ENCODE measurements at places on chromosomes 6 and 20.

DNA sequence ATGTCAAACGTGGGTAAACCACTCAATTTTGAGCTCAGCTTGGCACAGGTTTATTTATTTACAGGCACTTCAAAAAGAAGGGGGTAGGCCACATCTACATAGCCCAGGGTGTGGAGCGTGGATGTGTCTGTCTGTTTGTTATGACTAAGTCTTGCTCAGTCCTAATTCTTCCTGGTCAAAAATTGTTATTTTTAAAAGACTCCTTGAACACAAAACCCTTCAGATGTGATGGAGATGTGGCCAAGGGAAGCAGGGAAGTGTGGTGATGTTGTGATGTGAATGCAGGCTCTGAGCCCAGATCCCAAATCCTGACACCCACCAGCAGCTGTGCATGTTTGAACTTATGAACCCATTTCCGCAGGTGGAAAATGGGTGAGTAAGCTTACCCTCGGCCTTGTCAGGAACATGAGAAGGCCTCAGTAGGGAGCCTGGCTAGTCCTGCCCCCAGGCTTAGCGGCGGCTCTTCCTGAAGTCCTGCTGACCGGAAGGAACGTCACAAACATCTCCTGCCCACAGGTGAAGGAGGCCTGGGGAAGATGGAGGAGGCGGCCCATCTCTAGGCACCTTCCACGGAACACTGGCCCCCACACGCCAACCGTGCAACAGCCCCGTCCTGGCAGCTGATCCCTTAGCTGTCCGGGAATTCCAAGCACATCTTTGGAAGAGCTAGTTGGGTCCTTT is 119.7 kb downstream of the MYLK4 start:
- no peak for DNase-seq

- no peak for DNase-seq
Measured at GRCh38 chr6:19382676-19383075, 454.5 kb upstream of the ID4 start.

- DNase-seq = no peak
Measured at GRCh38 chr6:105501246-105501645, 98.4 kb upstream of the PREP start.

DNA sequence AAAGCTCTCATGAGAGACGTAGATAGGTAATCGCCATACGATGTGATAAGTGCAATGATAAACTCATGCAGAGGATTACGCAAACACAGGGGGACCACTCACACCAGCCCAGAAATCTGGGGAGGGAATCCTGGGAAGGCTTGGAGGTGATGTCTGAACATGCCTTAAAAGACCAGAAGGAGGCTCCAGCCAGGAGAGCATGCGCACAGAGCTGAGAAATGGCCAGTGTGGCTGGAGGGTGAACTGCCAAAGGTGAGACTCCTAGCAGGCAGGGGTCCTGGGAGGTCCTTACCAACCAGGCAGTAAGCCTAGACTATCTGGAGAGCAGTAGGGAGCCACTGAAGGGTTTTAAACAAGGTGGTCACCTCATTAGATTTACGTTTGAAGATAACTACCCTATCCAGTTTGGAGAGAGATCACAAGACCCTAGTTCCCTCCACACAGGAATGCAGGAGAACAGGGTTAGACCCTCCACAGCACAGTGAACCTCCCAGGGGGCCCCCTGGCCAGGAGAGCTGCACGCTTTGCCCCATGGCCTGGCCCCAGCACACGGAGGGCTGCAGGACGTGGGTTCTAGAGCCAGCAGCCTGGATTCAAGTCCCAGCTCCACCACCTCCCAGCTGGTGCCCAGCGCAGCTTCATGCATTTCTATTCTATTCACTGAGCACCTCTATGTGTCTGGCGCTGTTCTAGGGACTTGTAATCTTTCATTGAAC is 13.1 kb downstream of the MDFI start:
- DNase-seq = no peak

- DNase-seq = no peak
Measured at GRCh38 chr6:166389119-166389518, 6.4 kb upstream of the MPC1 start.
